ENCODE measurements at places on chromosomes 1 and 21.
A peak's percentile ranks its signal among the peaks of the same experiment; 100 is the strongest.

DNA sequence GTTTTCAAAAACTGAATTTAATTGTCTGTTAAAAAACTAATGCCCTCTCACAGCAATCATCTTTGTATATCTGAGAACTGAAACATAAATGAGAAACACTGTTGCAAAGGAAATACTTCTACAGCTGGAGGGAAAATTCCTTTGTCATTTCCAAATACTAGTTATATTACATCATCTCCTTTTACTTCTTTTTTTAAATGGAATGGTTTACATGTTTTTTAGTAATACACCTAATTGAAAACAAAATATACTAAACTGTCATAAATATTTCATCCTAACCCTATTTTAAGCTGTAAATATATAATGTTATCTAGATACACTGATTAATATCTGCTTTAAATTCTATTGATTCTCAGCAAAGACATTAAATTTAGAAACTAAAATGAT lies 19.1 kb downstream of the CDC42BPA start:
- DNase-seq = no peak

DNA sequence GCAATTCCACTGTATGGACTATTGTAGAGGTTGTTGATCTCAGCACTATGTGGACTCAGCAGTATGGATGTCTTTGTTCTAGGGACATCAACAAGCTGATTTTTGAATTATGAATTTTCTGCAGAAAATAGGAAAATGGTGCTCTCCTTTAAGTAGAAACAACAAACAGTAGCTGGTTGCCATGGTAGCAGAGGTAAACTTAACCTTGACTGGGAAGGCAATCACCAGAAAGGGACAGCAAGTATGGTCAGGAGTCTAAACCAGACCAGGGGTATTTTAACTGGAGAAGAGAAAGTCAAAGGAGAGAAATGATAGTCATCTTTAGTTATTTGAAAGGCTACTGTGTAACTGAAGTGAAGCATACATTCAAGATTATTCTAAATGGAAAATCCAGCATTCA lies 22.3 kb downstream of the WLS start:
- no peak for DNase-seq

GRCh38 chr1:244901400-244902015 lies 37.2 kb upstream of the HNRNPU start:
- DNase-seq = no peak

- no peak for DNase-seq
Observed at GRCh38 chr1:118322331-118322730, 137.3 kb upstream of the SPAG17 start.

- no peak for DNase-seq
Observed at GRCh38 chr1:44263568-44264450, 50.5 kb downstream of the DMAP1 start.

GRCh38 chr1:201672685-201673084 lies 133.8 kb downstream of the NAV1 start:
- no peak for DNase-seq

DNA sequence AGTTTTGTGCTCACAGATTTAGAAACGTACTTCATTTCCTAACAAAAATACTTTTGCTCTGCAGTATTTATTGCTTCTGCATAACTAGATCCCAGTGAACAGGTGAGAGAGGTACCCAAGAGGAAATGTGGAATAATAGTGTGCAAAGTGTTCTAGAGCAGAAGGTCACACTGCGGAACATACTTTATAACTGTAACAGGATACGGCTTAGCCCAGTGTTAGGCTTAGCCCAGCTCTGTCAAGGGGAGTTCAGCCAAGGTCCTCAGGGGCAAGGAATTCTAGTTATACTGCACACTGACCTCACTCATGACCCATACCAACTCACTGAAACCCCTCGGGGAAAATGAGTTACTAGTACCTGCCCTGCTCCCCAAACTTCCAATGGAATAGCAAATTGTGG lies 55.3 kb downstream of the PTPN14 start:
- DNase-seq = no peak

GRCh38 chr1:112714313-112715263 lies 544 bp downstream of the PPM1J start:
- DNase-seq = peak; percentile 67

GRCh38 chr1:190328361-190328760 lies 149.3 kb downstream of the BRINP3 start:
- DNase-seq = no peak

GRCh38 chr1:204711947-204712701 lies 26.6 kb upstream of the LRRN2 start:
- no peak for DNase-seq

DNA sequence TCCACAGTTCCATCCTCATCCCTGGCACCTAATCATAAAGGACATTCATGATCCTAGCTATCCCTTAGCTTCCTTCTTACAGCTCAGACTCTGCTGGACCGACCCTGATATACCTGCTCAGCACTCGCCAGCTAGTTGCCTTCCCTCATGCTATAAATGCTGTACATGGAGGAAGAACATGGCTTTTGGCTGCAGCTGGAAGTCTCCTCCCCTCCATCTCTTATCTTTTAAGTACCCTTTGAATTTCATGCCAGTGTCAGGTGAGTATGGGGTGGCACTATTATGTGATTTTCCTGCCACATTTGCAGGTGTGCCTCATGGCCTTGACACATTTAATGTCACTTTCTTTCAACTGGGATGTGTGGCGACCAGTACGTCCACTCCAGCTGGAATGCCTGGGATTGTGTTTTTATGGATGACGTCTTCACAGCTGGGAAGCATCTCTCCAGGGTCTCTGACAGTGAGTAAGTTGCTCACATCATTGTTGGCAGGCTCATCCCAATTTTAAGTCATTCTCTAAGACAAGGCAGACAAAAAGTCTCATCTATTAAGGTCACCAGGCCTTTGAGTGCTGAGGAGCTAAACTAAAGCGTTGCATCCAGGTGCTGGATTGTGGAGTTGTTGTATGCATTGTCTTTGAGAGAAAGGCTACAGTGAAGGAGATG lies 43.4 kb downstream of the RUNX1 start:
- no peak for DNase-seq

DNA sequence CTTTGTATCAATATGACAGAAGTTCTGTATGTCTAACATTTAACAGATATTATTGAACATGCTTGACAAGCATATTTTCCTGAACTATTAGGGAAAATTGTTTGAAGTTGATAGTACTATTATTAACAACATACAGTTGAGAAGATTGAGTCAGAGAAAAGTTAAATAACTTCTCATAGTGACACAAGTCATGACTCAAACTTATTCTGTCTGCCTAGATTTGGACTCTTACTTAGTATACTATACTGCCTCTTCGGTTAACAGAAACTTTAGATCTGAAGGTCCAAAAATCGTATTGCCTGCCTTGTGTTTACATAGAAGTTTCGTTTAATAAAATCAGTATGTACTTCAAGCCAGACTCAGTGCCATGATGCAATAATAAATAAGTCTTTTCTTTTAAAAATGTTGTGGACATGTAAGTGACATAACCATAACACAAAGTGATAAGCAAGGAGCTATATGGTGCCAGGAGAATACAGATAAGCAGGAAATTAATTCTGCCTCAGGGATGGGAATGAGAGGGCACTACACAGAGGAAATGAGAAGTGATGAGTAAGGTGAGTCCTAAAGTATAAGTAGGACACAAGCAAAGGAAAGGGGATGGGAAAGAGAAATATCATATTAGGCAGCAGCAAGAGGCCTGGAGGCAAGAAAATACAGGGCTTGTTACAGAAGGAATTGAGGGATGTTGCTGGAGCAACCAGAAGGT lies 48.1 kb downstream of the LHX9 start:
- DNase-seq = no peak

Data from anterior cingulate cortex (tissue), 58 donors.